Fibroblast of skin of left quadriceps (primary cell): ENCODE measurements at places on chromosomes 12 and 14.

DNA sequence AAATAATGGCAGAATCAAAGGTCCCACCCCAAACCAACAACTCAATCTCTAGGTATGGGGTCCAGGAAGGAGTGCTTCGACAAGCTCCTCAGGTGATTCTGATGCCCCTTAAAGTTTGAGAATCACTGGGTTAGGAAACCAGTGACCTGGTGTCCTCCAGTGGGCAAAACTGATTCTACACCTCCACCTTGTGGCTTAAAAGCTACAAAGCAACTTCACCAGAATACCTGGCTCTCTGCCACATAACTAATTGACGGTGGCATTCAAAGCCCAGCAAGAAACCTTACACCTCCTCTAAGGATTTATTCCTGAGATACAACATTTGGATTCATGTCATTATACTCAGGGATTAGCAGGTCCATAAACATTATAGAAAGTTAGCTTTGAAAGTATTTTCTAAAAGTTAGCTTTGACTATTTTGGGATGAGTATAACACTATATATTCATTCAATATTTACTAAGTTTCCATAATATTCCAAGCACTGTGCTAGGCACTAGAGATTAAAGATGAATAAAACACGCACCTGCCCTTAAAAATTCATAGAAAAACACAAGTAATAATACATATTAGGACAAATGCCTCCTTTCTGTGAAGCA is 45.4 kb downstream of the DCAF5 start:
- DNase-seq, result peak; percentile 38

DNA sequence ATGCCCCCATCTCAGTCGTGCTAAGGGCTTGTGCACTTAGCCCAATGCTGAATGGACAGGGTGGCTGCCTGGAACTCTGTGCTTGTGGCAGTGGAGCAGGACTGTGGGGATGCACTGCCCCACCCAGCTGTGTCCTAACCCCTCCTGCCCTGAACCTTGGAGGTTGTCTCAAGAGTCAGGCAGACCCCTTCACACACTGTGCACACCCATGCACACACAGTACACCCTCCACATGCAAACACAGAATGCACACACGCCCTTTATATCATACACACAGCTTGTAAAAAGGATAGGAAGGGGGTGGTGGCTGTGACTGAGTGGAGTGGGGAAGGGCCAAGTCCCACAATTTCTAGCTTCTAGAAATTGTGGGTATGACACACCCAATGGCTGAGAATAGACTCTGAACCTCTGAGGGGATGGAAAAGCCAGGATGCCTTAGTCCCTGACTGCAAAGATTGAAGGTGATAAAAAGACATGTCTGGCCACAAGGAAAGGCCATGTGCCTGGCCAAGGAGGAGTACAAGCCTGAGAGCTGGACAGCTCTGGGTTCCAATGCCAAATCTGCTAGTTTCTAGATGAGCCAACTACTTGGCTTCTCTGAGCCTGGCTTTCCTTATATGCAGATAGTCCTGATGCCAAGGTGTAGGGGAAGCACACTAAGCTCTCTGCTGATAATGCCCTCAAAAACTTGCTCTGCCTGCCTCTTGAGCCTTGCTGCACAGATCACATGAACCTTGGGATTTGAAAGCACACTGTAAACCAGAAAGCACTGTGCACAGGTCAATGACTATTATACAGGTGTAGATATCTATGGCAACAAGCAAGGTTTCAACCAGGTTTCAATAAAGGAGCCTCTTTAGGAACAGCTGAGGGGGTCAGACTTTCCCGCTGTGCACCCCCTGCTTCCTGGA is 8.4 kb downstream of the KRT8 start:
- no peak for DNase-seq

- DNase-seq, result peak; percentile 3
Measured at GRCh38 chr12:32390572-32391219, 8.7 kb upstream of the FGD4 start.

DNA sequence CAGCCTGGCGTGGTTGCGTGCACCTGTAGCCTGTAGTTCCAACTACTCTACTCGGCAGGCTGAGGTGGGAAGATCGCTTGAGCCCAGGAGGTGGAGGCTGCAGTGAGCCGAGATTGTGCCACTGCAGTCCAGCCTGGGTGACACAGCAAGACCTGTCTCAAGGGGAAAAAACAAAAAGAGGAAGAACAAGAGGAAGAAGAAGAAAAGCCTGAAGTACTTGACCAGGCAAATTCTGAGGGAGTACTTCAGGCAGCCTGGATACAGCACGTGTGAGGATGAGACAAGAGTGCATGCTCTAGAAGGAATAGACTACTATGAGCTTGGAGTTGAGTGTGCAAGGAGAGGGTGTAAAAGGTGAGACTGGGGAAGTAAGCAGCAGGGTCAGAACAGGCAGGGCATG is 1.8 kb downstream of the GDF3 start:
- no peak for DNase-seq

- no peak for DNase-seq
Measured at GRCh38 chr14:81427348-81428058, 27.4 kb upstream of the STON2 start.

DNA sequence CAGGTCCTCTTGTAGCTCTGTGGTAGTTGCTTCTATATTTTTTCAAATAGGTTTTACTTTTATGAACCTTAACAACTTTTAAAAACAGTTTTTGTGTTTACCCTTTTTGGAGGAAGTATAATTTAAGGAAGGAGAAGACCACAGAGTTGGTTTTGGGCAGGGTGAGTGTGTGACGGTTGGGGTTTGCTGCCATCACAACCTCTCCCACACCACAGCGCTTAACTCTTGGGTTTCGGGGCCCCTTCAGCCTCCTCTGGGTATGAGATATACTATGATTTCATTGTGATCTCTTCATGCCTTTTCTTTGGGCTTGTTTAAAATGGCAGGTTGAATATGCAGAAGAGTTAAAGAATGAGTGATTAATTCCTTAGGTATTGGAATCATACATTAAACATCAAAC is 228.7 kb upstream of the CRY1 start:
- DNase-seq, result no peak
